NCI-H774 (cell line): ENCODE measurements at places on chromosomes 1 and 21.

- DNase-seq = no peak
Measured at GRCh38 chr1:177309880-177310279, 139.1 kb downstream of the BRINP2 start.

GRCh38 chr1:20476265-20477038, 9.6 kb downstream of the CAMK2N1 start:
- no peak for DNase-seq

DNA sequence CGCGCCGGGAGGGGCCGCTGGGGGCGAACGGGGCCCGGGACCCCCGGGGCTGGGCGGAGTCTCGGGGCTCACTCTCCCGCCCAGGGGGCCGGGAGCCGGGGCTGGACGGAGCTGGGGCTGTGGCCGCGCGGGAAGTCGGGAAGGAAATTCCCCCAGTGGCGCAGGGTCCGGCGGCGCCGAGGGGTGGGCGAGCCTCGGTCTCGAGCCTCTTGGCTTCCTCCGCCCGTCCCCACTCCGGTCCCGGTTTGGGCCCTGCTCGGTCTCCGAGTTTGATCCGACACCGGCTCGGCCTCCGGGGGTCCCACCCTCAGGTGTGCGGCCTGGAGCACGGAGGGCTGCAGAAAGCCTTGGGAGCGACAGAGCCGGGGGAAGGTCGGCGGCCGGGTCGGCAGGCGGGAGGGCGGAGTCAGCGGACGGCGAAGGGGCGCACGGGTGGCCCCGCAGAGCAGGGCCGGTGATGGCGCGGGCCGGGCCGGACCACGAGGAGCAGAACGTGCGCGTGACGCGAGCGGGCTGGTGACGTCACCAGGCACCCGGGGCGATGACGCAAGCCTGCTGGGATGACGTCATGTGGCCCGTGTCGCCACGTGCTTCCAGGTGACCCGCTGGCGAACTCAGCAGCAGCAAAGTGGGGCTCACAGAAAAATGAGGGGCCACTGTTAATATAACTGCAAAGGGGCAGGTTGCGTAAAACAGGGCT, 610 bp upstream of the HES4 start:
- peak; percentile 39 for DNase-seq

DNA sequence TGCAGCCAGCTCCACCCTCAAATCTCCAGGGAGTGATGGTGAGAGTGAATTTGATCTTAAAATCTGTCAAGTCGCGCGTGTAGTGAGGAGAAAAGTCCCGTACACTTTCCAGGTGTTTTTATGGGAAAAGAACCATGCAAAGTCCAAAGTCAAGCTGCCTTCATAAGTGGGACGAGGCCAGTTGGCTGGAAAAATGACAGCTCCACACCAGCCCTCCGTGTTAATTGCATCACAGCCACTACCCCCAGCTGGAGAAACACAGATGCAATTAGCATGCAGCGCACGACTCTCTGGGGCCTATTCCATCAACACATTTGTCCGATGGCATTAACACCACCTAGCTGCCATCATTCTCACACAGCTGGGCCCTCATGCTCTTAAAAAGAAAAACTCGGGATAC, 68.4 kb downstream of the KLHDC7A start:
- DNase-seq = no peak

DNA sequence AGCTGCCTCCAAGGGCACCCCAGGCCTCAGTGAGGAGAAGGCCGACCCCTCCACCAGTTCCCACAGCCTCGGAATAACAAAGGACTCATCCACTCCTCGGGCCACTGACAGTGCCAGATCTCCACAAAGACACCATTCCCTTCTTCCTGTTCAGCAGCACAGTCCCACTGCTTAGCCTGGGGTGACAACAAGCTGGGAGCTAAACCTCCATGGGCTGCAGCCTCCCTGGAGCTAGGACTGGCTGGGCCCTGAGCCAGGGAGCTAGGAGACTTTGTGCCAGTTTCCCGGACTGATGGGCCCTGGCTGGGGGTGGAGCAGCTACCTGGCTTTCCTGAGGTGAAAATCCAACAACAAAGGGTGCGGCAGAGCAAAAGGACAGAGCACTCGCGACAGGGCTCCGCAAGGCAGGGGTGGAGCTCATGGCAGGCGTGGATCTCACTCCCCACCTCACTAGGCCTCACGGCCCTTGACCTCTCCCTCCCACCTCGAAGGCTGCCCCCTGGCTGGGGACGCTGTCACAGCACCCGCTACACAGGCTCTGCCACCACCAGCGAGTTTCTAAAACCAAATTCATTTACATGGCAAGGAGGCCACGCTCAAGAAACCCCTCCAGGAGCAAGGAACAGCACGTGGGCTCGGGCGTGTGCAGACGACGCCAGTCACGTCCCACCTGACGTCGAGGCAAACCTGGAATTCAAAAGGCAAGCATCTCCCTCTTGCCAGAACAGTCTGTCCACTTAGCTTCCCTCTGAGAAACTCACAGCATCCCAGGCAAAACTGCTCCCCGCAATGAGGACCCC, 13.8 kb downstream of the SLC35E2B start:
- DNase-seq = no peak

GRCh38 chr21:41321211-41321907, 4.8 kb downstream of the FAM3B start:
- peak; percentile 13 for DNase-seq

DNA sequence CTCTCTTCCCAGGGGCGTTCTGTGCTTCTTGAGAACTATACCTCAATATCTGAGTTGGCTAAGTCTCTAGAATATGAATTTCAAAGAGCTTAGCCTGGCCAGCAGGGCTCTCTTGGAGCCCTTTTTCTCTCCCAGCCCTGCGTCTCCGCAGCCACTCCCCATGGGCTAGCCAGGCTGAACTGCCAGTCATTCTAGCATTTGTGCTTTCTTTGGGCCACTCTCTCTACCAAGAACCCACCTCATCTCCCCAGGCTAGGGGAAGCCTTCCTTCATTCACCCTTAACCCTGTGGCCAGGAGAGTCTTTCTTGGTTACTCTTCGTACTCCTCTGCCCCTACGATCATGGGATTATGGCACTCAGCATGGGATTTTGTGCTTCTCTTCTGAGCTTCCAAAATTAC, 18.2 kb downstream of the ABCG1 start:
- DNase-seq = no peak

GRCh38 chr1:18879791-18880309, 20.4 kb upstream of the TAS1R2 start:
- no peak for DNase-seq

- DNase-seq = no peak
Measured at GRCh38 chr1:91764471-91765115, 121.4 kb downstream of the TGFBR3 start.

DNA sequence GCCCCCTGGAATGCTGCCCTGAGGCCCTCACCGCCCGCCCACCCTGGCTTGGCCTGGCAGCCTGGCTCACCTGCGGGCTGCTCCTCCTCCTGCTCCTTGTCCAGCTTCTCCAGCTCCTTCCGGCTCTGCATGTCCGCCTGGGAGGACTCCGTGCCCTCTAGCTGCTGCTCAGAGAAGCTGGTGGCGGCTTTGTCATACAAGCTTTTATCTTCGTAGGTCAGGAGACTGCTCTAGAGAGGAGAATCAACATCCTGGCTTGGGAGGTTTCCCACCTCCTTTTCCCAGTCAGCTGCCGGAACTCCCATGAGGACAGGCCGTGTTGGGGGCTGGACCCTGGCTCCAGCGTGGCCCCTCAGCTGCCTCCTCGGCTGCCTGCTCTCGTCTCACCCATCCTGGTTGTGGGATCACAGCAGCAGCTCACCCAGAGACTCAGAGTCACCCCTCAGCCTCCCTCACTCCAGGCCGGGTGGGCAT, 36.6 kb upstream of the TMEM52 start:
- DNase-seq = no peak

- DNase-seq = no peak
Measured at GRCh38 chr1:179798213-179798863, 55.2 kb downstream of the FAM163A start.

DNA sequence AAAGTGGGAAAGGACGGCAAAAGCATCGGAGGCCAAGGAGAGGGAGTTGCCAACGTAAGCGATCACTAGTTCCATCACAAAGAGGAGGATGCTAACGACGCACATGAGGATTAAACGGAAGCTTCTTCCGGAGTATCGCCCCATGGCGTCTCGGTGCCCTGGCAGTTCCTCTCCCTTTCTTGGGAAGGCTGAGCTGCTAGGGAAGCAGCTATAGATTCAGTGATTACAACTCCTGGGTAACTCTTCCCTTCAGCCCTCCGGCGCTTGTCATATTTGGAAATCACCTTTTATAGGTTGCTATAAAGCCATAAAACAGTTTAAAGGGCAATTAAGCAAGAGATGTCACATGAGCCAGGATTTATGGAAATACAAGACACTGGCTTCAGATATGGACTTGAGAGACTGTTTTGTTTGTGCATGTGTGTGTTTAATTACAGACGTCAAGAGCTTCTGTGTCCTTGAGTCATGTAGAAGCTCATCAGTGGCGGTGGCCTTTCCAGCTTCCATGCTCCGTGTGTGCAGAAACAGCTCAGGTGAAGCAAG, 30.6 kb upstream of the SLC30A10 start:
- DNase-seq = no peak

DNA sequence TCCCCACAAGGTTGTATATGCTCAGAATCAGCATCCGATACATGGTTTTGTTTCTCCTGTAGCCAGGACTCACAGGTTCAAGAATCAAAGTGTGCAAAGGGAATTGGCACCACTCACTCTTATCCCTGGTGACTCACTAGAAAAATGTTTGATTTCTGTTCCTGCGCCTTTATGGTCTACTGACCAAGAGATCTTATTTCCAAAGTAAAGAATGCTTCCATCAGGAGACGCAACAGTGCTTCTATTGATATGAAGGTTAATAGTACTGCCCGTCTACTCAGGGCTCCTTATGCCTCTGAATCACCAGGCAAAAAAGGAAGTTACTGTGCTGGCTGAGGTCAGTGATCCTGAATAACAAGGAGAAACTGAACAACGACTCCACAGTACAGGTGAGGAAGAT, 1392.0 kb upstream of the PRMT6 start:
- no peak for DNase-seq

DNA sequence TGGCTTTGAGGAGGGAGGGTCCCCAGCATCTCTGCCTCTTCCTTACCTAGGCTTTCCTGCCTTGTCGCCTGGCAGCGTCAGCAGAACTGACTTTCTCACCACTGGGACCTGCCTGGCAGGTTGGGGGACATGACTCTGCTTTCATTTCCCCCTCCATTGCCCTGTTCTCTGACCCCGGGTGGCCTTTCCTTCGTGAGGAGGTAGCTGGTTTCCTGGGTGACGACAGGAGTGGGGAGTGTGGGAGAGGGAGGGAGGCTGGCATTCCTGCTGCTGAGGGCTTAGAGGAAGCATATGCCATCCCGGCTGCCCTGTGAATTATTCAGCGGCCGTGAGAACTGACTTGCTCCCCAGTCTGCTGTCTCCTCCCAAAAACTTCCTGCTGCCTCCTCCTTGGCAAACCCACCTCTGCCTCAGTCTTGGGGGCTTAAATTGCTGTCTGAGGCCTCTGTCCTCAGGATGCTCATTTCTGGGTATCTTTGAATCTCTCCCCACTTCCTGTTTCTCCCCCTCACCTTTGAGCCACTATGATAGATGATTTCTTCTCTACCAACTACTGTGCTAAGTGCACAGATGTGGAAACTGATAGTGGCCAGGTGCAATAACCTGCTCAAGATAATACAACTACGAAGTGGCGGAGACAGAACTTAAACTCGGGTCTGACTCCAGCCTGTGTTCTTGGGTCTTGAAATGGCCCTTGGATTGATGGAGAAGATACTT, 182.0 kb upstream of the CSF3R start:
- no peak for DNase-seq

- no peak for DNase-seq
Measured at GRCh38 chr1:117033772-117034171, 26.4 kb upstream of the TTF2 start.

DNA sequence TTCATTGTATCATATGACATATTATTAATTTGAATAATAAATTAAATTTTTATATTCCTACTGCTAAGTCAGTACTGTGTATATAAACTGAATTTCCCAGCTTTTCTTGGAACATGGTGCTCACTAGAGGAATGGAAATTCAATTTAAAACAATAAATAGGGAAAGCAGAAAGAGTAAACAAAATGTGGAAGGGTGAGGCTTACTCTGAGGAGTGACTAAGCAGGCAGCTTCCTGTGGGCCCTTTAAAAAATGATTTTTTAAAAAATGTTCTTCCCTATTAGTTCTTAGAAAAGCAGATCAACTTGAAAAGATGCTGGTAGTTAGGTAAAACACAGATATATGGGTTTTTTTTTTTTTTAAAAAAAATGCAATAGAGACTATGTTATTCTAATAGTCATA, 49.5 kb upstream of the S1PR1 start:
- no peak for DNase-seq

- no peak for DNase-seq
Measured at GRCh38 chr1:19657511-19657910, 7.2 kb upstream of the HTR6 start.

- DNase-seq = no peak
Measured at GRCh38 chr1:204251926-204252689, 38.3 kb upstream of the GOLT1A start.

DNA sequence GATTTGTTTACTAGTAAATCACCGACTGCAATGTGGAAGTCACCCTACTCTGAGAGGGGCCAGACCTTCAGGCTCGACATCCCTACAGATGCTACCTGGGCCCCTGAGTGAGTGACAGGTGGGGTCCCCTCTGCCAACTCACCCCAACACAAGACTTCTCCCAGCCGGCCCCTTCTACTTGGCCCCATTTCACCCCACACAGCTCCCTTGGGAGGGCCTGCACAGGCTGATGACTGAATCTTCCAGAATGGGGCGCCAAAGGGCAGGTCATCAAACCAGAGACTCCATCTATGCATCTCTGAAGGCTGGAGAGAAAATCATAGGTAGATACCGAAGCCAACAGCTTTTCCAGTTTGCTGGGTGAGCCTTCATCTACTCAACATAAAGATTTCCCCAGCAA, 9.4 kb upstream of the S100A8 start:
- no peak for DNase-seq

GRCh38 chr21:26433386-26433785, 139.7 kb downstream of the CYYR1 start:
- no peak for DNase-seq

DNA sequence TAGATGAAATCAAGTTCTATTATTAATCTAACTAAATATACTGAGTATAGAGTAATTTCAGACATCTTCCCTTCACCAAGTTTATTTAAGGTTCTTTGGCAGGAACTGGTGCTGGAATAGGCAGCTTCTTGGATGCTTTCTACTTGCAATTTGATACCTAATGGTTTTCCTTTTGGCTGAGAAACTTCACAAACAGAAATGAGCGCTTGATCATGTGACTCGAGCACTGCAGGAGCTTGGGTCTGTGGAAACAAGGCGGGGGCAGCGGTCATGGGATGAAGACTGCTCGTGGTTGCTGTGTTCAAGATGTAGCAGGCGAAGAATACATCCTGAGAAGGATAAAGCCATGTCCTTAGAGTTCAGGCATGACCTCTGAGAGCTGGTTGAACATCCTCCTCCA, 136.8 kb downstream of the PTPRC start:
- no peak for DNase-seq

DNA sequence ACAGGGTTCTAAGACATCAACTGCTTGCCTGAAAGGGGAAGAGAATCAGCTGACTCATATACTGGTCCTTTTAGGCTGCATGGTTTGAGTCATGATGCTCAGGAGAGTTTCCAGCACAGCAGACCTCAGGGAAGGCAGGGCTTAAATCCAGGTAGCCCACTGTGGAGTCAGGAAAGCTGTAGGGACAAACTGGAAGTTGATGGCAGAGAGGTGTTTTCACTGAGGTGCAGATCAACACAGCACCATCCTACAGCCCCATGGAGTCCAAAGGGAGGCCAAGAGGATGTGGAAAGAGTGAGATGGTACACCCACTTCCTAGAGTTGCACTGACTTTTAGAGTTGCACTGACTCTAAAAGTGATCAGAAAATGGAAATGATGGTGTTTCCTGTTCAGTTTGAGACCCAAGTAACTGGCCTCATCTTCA, 252.4 kb upstream of the DUSP10 start:
- DNase-seq = no peak

- no peak for DNase-seq
Measured at GRCh38 chr21:29640080-29640508, 299.7 kb downstream of the GRIK1 start.
